SJCRH30 (cell line): ENCODE measurements at places on chromosomes 7 and 10.

- no peak for DNase-seq
Measured at GRCh38 chr7:25179325-25179724, 49.0 kb downstream of the NPVF start.

GRCh38 chr10:74290708-74291107, 139.7 kb downstream of the ADK start:
- no peak for DNase-seq

- DNase-seq: peak; percentile 66
Measured at GRCh38 chr10:110864662-110865140, 7.0 kb upstream of the PDCD4 start.

DNA sequence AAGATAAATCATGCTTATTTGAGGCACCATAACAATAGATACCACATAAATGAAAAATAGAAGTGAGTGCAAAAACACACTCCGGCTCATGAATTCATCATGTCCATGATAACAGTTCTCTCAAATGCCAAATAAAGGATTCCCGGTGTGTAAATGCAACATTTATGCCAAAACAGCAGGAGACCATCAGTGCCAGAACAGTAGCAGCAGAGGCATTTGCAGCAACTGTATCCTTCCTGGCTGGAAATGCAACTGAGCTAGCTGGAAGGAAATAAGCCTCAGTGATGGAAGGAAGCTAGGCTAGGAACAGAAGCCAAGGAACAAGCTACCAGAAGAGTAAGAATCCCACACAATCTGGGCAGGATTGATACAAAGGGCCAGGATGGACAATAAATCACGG, 79.9 kb upstream of the THSD7A start:
- no peak for DNase-seq

- no peak for DNase-seq
Measured at GRCh38 chr10:50554995-50555568, 68.7 kb downstream of the SGMS1 start.

DNA sequence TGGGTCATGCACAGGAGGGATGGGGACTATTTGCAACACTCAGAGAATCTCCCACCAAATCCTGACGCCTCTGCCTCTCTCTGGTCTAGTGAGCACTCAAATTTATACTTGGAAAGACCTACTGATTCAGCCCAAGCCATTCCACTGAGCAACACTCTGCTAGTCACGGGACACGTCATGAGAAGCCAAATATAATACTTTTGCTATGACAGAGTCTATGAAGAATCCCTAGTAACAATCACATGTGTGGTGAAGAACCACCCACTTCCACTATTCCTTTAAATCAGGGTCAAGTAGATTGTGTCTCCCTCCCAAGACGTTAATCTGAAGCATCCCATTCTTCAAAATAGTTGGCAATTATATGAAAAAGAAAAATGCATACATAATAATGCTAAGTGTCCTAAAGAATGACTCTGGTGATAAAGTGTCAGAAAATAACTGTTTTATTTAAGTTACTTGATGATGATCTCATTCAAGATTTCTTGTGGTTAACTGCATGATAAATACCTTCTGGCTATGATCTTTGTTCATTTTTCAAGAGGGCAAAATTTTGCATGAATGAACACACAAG, 28.5 kb downstream of the CHCHD3 start:
- no peak for DNase-seq

DNA sequence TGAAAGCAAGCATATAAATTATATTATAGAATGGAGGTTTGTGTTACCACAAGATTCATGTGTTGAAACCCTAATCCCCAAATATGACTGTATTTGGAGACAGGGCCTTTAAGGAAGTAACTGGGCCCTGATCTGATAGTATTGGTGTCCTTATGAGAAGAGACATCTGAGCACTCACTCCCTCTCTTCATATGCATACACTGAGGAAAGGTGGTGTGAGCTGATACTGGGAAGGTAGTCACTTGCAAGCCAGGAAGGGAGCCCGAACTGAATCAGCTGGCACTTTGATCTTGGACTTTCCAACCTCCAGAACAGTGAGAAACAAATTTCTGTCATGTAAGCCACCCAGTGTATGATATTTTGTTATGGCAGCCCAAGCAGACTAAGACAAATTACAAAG, 66.9 kb upstream of the RHOBTB1 start:
- DNase-seq: no peak

DNA sequence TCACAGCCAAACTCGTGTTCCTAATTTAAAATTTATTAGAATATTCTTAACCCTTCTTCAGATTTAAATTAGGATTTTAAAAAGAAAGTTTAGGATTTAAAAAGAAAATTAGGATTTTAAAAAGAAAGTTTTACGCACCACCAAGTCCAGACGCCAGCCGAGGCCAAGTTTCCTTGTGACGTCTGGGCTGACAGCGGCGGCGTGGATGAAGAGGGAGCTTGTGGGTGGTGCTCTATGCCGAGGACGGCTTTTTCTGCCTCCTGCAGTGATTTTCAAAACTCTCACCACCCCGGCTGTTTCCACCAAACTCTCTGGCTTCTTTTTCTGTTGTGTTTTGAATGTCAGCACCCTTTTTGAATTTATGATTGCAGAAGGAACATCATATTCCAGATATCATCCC, 252.9 kb downstream of the DNAJB6 start:
- no peak for DNase-seq

DNA sequence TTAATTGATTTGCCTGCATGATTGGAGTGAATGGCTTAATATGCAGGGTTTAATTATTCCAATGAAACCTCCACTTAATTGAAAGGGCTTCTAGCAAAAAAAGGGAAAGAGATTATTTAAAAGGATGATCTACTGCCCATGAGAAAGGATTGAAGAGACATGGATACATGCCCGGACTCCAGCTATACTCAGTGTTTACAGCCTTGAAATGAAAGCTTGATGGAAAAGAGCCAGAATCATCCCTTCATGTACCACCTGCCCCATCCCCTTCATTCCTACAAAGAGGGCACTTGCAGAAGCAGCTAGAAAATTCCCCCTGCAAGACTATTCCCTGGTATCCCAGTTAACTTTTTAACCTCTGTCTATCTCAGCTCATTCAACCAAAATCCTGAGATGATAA, 78.4 kb downstream of the CARD11 start:
- DNase-seq: no peak

GRCh38 chr7:150858236-150859197, 6.2 kb downstream of the AOC1 start:
- DNase-seq: no peak

GRCh38 chr10:4652111-4653010, 173.6 kb upstream of the AKR1E2 start:
- no peak for DNase-seq

DNA sequence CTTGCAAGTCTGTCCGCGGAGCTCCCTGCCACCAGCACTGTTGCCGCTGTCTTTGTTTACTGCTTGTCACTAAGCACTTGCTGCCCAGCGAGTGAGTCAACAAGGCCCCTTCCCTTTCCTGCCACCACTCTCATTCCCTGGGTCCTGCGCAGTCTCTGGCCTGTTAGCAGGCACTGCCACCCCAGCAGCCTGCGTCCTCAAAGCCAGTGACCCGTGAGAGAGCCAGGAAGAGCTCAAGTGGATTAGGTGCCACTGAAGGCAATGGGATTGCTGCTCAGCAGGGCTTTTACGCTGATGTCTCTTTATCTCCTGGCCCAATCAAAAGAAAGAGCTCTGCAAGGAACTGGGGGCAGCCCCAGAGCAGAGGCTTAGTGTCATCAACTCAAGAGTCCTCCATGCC, at the start of gene FRMPD2:
FRMPD2 (minus strand) TSS at position 61 of the 400 bp plus-strand sequence. CDS start 129 bp downstream, outside the sequence.
- no peak for DNase-seq

DNA sequence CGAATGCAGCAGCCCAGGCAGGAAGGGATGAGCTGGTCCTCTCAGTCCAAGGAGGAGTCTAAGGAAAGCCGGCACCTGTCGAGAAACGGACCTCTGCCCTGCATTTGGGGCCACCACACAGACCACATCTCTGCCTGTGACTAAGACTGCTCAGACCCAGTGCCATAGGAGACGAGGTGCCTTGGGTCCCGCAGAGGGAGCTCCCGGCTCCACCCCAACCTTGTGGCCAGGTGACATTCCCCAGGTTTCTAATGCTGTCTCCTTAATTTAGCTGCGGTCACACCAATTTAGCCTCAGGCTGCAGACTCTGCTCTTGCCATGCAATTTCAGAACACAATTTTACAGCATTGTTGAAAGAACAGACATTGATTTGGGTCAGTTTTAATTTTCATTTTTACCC, 22.8 kb upstream of the CRHR2 start:
- DNase-seq: no peak

DNA sequence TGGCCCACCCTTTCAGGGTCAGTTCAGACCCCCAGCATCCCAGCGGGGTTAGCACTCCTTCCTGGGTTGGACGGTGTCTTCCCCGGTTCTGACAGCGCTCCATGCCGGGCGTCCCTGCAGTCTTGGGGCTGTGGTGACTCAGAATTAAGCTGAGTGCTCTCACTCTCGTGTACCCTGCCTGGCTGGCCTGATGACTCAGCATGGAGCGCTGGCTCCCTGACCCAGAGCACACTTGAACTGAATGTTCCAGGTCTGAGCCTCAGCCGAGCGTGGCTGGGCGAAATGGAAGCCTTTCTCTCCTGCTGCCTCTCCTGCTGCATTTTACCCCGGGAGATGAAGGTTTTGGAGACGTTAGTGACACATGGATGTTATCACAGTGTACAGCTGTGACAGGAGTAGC, 7.1 kb downstream of the BAG3 start:
- peak; percentile 27 for DNase-seq

GRCh38 chr10:4174197-4174596, 389.2 kb upstream of the KLF6 start:
- peak; percentile 4 for DNase-seq

DNA sequence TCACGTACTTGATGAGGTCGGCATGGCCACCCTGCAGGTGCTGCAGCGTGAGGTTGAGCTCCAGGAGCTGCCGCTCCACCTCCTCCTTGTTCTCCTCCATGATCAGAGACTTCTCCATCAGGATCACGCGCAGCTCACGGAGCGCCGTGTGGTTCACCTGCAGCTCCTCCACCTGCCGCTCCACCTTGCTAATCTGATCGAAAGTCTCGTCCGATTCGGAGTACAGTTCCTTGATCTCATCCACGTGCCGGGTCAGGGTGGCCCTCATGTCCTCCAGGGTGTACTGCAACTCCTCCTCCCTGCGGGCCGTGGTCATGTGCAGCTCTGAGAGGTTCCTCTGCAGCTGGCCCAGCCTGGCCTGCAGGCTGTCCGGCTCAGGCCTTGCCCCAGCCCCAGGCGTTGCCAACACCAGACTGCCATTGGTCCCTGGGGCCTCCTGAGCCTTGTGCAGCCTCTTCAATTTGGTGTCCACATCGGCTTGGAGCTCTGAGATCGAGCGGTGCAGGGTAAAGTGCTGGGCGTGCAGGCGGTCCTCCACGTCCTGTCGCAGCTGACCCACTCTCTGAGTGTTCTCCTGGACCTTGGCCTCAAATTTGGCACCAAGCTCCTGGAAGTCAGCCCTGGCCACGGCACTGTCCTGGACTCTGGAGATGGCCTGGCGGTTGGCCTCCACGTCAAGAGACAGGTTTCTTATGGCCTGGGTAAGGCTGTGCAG, 13.9 kb downstream of the MMRN2 start:
- DNase-seq: no peak

GRCh38 chr10:61284222-61284890, 168.8 kb downstream of the TMEM26 start:
- DNase-seq: peak; percentile 73

DNA sequence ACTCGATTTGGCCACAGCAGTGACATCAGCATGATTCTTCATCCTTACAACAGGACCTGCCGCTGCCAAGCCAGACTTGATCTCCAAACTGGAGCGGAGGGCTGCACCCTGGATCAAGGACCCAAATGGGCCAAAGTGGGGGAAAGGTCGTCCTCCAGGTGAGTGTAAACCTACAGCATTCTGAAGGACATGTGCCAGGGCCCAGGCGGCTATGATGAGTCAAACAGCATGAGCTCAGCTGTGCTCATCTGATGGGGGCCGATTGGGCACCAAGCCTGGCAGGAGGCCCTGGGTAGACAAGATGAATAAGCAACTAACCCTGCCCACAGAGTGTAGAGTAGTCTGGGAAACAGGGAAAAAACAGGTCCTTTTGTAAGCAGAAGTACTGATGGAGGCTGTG, 14.4 kb upstream of the ATP6V0E2 start:
- DNase-seq: no peak

DNA sequence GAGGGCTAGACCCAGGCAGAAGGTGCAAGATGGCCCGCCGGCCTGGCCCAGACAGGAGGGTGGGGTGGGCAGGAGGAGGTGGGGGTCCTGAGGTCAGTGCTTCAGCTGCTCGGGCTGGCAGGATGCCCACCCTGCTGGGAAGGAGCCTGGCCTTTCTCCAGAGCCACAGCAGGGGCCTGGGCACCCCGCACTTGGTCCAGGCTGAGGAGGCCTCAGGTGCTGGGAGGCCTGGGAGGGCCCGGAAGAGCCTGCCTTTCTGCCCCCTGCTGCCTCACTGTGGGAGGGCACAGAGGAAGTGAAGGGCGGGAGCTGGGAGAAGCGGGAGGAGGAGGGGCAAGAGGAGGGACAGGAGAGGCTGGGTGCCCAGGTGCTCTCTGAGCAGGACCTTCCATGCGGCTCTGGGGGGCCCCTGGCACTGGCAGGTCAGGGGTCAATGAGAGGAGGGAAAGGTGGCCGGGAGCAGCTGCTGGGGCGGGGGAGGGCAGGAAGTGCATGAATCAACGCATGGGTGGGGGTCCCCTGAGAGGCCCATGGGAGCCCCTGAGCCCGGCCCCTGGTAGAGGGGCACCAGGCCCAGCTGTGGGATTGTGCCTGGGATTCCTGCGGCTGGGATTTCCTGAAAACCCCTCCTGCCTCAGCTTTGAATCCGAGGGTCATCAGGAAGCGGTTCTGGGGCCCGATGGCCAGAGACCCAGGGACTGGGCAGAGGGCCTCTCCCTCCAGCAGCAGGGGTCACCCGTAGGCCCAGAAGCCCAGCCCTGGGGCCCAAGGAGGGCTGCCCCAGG, 49.9 kb downstream of the PWWP2B start:
- peak; percentile 43 for DNase-seq

DNA sequence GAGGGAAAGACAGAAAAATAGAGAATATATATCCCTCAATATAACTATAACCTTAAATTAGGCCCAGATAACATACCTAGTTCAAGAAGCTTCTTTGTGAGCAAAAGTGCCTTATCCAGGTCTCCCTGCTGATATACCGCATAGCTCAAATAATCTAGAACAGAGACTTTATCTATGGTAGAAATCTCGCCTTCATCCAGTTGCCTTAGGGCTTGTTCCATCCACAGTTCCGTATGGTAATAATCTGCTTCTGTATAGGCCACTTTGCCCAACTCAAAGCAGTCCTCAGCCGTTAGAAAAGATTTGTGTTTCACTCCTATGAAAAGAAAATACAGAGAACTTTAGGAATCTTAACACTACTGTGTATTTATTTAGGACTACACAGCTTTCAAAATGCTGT, 43.4 kb downstream of the P4HA1 start:
- DNase-seq: no peak

- no peak for DNase-seq
Measured at GRCh38 chr10:121316432-121316831, 281.8 kb downstream of the FGFR2 start.

- no peak for DNase-seq
Measured at GRCh38 chr7:90155206-90155605, 937 bp downstream of the STEAP1 start.

DNA sequence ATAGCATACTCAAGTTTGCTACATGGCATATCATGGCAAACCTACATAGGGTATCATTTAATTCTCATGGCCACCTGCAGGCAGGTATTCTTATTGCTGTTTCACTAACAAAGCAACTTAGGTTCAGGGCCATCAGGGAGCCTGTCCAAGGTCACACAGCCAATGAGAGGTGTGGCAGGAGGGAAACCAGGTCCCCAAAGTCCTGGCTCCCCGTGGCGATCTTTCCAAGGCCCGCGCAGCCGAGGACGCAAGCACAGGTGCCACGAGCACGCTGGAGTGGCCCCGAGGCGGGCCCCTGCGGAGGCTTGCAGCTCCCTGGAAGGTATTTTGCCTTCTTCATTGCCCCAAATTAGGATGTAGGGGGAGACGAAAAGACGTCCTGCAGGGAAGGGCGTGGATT, 20.8 kb downstream of the PRKAG2 start:
- no peak for DNase-seq
